ENCODE measurements at places on chromosomes 1 and 21.

GRCh38 chr1:240091614-240092300 is at the start of gene FMN2:
Gene FMN2, plus strand, starts transcription at chr1:240091883. Its CDS starts 227 bp downstream, at chr1:240092110.
- DNase-seq = no peak

- DNase-seq = no peak
These were observed 579.3 kb upstream of the ADGRL4 start for GRCh38 chr1:79585801-79586200.

- no peak for DNase-seq
These were observed 74.7 kb upstream of the CLDN14 start for GRCh38 chr21:36554411-36555157.

DNA sequence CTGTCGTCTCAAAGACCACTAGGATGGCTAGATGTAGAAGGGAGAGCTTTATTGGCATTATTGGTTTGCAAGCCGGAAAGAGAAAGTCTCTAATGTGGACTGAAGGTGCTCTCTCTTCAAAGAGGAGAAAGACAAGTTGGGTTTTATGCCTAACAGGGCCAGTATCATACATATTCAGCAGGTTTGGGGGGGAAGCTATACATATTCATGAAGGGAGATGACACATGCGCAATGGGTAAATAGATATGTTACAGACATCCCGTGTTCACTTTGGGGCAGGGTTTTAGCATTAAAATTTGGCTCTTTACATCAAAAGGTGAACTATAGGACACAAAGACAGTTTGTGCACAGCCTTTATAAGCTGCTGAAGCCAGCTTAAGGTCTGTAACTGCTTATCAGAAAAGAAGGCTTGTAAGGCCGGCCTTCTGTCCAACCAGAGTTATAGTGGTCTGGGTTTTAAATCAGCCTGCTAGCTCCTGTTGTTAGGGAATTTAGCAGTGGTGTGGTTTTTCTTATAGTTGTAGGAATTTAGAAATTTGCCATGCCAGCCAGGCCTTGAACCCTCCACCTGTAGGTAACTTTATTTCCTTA is 46.5 kb upstream of the LRRN2 start:
- DNase-seq = no peak

GRCh38 chr1:230105754-230106625 is 39.0 kb downstream of the GALNT2 start:
- DNase-seq = peak; percentile 53

DNA sequence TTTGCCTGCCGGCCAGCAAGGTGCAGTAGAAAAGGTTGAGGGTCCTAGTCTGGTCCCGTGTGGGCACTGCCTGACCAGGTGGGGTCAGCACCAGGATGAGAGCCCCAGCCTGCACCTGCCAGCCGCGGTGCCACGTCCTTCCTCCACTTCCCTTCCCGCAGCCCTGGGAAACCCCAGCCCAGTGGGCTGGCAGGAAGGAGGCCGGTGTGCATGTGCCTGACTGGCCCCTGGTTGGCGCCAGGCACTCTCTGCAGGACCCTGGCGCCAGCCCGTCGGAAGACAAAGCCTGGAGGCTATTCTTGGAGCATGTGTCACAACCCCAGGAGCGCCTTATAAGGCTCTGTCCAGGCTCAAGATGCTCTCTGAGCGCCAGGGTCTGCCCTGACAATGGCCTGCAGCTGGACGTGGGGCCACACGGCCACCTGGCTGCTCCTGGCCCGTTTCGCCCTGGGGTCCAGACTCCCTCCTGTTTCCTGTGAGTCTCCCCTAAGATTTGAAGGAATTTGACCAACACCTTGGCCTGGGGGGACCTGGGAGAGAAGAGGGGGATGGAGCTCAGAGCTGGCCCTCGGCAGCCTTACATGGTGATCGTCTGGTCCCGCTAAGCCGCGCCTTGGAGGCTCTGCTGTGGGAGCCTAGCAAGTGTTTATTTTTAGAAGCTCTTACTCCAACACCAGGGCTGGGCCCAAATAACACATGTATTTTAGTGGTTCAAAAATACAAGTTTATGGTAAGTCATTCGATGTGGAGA is 31.9 kb upstream of the POFUT2 start:
- no peak for DNase-seq

DNA sequence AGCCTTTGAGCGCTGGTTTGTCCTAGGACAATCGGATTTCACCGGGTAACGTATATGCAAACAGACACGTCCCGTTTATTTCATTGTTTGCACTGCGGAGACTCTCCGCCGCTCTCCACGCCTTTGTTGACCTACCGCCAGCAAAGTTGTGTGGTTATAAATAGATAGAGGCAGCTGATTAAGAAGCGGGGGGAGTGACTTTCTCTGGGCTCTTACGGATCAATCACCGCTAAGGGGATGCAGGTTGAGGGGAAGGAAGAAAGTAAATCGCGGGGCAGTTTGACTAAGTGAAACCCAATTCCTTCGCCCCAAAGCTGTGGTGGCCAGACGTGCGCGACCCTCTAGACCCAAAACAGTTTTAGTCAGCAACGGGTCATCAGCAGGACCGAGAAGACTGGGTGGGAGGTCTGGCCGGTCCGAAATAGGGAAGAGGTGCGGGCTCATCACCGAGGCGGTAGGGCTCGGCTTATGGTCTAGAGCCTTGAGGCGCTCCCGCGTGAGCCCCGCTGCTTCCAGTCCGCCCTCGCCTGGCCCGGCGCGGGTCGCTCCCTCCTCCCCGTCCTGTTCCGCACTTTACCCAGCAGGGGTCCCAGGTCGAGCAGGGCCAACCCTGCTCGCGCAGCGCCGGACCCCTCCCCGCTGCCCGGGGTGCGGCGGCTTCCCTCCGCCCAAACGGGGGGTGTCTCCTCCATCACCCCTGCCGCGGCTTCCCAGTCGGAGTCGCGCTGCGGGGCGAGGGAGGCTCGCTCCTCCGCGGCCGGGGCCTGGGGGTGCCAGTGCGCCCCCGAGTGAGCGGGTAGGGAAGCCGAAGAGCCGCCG is 120.8 kb upstream of the RRP15 start:
- peak; percentile 10 for DNase-seq

GRCh38 chr1:19535214-19535613 is 49.9 kb upstream of the CAPZB start:
- no peak for DNase-seq

DNA sequence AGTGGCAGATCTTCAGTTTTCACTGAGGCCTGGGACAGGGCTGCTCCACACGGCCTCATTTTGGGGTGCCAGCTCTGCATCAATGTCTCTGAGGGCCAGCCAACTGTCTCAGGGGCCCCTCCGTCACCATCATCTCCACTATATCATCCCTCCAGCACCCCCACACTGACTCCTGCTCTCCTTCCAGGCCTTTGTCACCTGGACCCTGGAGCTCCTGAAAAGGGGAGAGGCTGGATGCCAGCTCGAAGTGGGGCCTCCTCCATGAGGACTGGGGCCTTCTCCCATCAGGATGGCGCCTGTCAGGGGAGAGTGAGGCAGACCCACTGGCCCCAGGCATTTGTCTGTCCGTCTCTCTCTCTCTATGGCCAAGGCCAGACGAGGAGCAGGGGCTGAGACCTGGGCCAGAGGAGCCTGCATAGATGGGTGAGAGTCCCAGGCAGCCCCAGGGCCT is 44.7 kb upstream of the LRP8 start:
- peak; percentile 2 for DNase-seq

- no peak for DNase-seq
These were observed 104.7 kb downstream of the SYT2 start for GRCh38 chr1:202605515-202605914.

Measured in activated CD4-positive, alpha-beta memory T cell treated with anti-CD3 and anti-CD28 coated beads for 36 hours (primary cell).